Activated T-helper 2 cell treated with anti-CD3 and anti-CD28 coated beads, Interferon-gamma antibody, Interleukin-2, Interleukin-4, amounts not matched to agents 10 μg/mL and 5 μg/mL and 100 μg/mL, durations not matched to agents 14 hours and 24 hours and 36 hours (primary cell): ENCODE measurements at places on chromosomes 5 and 9.

DNA sequence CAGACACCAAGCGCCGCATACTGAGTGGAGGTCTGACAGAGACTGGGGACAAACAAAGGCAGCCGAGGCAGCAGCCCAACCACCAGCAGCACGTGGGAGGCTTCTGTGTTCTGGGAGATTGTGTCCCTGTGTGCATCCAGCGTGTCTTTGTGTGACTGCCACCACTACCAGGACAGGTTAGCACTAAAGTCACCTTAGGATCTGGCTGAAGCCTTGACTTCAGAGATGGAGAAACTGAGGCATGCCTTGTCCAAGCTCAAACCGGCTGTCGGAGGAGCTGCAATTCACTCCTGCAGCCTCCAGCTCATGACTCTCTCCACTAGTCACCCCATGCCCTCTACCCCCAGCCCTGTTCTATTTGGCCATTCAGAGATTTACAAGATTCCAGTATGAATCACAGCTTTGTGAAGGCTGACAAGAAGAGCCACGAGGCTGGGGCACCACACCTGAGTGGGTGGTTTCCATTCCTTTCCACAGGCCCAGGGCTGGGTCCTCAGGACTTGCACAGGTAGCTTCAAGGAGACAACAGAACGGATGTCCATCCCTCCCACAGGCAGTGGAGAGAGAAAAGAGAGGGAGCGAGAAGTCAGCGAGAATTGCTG lies 69.3 kb downstream of the SHB start:
- H3K36me3 ChIP-seq, result no peaks in the 10 kb centered on the region
- no peak for DNase-seq
- H3K4me1 ChIP-seq, result peaks cover 44% of the 10 kb centered on the region
- H3K27ac ChIP-seq, result no peak overlapping the region

GRCh38 chr5:179867476-179867875 lies 8.9 kb upstream of the MRNIP start:
- H3K4me3 ChIP-seq, result no peak overlapping the region
- no peak for DNase-seq
- peaks cover 2% of the 10 kb centered on the region for H3K4me1 ChIP-seq

DNA sequence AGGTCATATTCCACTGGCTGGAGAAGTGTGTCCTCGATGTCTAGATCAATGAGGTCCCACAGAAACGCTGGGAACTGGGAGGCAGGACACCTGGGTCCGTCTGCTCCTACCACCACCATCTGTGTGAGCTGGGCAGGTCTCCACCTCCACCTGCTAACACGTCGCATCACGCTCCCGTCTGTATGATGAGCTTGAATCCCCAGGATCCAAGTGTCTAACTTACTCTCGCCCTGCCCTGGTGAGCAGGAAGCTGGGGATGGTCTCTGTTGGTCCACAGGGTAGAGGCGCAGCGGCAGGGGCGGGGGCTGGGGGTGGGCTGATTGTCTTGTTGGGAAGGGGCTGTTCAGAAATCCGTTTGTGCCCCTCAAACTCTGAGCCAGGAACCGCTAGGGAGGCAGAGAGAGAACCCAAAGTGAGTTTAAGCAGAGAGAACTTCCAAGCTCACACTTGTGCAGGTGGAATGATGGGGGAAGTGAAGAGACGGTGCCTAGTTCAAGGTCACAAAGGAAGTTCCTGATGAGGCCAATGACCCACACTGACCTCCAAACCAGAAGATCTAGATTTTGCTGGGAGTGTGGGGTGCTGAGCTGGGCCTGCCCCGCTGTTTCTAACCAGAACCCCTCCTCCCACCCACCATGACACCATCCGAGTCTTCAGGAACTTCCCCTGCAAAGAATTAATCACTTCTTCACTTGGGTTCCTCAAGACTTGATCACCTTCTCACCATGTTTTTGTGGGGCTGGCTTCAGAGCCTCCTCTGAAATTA lies 21.1 kb downstream of the ORM2 start:
- peaks cover 44% of the 10 kb centered on the region for H3K4me1 ChIP-seq
- no peak for DNase-seq
- no peaks in the 10 kb centered on the region for H3K27me3 ChIP-seq
- H3K4me3 ChIP-seq, result no peak overlapping the region

DNA sequence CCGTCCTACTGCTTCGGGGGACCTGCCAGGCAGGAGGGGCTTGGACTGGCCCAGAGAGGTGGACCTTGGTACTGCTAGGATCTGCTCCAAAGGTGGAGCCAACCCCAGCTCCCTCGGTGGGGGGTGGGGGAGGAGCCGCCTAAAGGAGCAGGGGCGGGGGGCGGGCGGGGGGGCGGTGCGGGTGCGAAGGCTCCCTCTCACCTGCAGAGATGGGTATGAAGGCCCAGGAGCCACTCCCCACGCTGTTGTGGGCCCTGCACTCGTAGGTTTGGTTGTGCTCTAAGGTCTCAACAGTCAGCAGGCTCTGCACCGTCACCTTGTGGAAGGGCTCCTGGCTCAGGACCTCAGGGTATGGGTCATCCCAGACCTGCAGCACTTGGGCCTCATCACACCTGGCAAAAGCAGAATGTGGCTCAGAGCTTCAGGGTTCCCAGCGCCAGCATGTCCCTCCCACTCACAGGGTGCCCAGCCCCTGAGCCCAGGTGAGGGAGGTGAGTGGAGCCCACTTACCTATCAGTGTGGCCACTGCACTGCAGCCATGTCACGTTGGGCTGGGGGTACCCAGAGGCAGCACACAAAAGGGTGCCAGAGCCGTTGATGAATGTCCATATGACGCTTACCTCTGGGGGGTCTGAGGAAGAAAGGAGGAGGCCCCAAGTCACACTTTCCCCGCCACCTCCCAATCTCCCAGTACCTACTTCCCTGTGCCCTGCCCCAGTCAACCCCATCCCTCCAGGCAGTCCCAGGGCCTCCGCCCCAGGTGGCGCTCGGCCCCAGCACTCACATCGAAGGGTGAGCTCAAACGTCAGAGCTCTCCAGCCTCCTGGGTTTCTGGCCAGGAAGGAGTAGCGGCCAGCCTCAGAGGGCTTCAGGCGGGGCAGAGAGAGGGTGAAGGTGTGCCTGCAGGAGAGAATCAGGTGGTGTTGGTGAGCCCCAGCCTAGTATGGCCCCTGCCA lies 16.4 kb downstream of the CSF1R start:
- no peaks in the 10 kb centered on the region for H3K36me3 ChIP-seq
- no peak overlapping the region for H3K4me3 ChIP-seq
- H3K4me1 ChIP-seq, result peaks cover 21% of the 10 kb centered on the region
- DNase-seq, result no peak
